Activated CD4-positive, CD25-positive, alpha-beta regulatory T cell treated with anti-CD3 and anti-CD28 coated beads, Interleukin-2, amount 50 U/mL, for 16 hours (primary cell): ENCODE measurements at places on chromosomes 2 and 18.

DNA sequence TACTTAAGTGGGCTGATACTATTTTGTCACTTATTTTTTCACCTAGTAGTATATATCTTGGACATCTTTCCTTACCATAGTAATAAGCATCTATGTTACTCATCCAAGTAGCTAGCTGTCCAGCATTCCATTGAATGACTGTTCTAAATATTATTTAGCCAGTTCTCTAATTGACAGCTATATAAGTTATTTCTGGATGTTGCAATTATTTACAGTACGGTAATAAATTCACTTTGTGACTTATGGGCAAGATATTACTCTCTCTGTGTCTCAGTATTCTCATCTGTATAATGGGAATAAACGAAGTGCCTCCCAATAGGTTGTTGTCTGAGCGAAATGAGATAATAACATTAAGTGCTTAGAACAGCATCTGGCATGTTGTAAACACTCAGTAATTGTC lies 46.6 kb upstream of the AGAP1 start:
- DNase-seq, result no peak

GRCh38 chr18:70149156-70149555 lies 56.3 kb downstream of the RTTN start:
- DNase-seq, result no peak

- DNase-seq, result no peak
Measured at GRCh38 chr2:145379934-145380333, 860.0 kb upstream of the ZEB2 start.

DNA sequence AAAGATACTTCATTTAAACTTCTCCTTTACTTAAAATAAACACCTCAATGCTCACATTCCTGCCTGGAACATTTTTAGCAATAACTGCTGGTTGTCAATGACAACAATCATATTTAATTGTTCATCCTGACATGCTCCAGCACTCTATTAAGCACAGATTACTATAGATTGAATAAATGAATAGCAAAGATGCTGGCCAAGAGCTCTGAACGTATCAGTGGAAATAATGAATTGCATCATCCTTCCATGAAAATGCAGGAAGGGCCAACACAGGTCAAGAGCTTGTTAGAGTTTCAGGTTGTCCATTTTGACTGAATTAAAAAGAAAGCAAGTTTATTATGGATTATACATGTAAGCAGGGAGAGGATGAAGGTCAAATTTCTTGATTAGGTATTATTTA lies 994.0 kb downstream of the TSN start:
- no peak for DNase-seq

GRCh38 chr2:184971546-184972068 lies 373.3 kb downstream of the ZNF804A start:
- DNase-seq, result no peak

GRCh38 chr2:62409442-62409841 lies 96.6 kb downstream of the TMEM17 start:
- DNase-seq, result no peak

DNA sequence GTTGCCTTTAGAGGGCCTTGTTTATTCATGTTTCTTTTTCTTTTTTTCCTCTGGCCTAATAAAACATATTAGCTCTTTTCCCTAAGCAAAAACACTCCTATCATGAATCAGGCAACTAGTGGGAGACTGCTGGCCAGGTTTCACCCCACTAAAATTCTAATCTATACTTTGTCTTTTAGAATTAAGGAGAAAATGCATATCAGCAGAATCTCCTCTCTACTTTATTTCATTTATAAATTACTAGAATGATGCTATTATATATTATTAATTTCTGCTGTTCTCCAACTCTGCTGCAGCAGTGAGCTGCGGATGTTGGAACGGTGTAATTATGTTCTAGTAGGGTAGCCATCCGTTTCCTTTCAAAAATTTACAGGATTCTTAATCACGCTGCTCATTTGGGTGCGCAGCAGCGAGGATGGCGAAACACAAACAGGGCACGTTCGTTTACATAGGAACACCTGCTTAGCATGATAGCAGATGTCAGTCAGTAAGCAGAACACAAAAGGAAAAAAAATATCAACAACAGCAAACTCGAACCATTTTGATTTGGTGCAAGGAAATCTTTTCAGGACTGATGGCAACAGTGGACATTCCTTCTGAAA lies 30.5 kb downstream of the ZEB2 start:
- DNase-seq, result no peak

DNA sequence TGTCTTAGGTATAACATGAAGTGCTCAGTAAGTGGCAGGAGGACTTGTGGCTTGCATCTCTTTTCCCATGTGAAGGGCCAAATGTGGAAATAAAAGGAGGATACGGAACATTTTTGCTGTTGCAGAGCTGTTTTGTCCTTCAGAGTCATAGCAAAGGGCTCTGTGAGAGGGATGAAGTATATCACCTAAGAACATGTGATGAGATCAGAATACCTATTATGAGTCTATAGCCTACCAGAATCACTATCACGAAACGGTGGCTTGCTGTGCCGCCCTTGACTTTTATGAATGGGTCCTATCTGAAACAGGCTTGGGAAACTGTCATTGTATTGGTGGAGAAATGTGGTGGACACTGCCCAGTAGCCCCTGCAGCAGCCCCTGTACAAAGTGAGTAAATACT lies 67.0 kb upstream of the ITGB6 start:
- DNase-seq, result no peak
